NB4 (cell line): ENCODE measurements at places on chromosomes 3 and 15.

GRCh38 chr3:172708921-172709773 lies 1.7 kb downstream of the NCEH1 start:
- no peak for DNase-seq

- peak; percentile 34 for DNase-seq
Measured at GRCh38 chr3:19543212-19543841, 390.7 kb downstream of the EFHB start.

GRCh38 chr3:26647078-26647477 lies 24.5 kb downstream of the LRRC3B start:
- DNase-seq, result peak; percentile 3

DNA sequence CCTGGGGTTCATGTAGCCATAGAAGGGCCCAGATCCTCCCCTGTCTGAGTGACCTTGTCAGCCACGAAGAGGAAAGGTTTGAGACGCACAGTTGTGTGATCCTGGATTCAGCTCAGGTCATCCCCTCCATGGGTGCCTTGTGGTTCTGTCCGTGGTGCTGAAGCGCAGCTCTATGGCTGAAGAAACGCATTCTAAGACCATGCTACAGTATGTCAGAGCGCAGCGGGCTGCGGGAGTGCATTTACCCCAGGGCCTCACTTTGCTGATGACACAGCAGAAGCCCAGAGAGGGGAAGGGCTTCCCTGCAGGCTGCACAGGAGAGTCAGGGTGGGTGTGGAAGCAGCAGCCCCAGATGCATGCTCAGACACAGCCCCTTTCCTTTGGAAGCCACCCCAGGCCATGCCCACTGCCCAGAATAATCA lies 68.8 kb upstream of the IQSEC1 start:
- peak; percentile 64 for DNase-seq

- no peak for DNase-seq
Measured at GRCh38 chr3:183485093-183485492, 56.7 kb upstream of the MCF2L2 start.

- no peak for DNase-seq
Measured at GRCh38 chr3:142930463-142930862, 33.0 kb downstream of the PAQR9 start.

DNA sequence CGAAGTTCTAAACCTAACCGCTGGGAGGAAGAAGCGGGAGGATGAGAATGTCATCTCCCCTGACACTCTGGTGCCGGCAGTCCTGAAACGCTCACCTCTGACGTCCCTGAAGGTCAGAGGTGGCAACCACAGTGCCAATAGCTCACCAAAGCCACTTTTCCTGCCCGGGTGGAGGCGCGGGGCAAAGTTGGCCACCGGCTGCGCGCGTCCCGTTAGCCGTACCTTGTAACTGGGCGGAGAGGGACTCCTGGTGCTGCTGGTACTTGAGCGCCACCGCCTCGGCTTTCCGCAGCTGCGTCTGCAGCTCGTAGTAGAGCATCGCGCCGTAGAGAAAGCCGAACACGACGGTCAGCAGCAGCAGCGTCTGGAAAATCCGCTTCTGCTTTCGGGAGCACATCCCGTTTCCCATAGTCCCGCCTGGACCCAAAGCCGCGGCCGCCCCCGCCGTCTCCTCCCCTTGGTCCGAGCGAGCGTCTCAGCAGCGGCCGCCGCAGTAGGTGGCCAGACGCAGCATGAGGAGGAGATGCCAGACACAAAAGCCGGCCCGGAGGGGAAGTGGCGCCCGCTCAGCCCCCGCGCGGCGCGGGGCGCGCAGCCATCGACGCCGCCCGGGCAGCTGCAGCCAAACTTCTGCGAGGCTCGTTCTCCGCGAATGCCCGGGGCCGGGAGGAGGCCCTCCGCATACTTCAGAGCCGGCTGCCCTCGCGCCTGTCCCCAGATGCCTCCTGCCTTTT lies 680 bp downstream of the GOLIM4 start:
- peak; percentile 84 for DNase-seq

DNA sequence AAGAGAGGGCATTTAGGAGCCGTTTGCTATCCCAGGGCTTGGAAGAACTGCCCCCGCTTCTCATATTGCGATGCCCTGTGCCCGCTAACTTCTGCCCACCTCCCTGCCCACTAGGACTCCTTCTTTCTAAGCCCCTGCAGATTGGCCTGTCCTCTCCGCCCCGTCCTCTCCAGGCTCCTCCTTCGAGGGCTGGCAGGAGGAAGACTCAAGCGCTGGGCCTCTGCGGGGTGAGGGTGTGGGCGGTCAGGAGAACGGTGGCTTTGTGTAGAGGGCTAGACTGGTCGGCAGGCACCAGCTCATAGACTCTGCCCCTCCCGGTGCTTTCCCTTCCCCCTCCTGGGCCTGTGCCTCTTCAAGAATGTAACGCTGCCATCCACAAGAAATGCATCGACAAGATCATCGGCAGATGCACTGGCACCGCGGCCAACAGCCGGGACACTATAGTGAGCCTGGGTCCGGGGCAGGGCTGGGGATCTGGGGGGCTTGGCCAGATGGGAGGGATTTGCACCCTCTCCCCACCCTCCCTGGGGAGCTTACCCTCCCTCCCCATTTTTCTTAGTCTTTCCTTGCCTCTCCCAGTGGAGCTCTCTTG lies 21.9 kb downstream of the PRKCD start:
- DNase-seq, result no peak

DNA sequence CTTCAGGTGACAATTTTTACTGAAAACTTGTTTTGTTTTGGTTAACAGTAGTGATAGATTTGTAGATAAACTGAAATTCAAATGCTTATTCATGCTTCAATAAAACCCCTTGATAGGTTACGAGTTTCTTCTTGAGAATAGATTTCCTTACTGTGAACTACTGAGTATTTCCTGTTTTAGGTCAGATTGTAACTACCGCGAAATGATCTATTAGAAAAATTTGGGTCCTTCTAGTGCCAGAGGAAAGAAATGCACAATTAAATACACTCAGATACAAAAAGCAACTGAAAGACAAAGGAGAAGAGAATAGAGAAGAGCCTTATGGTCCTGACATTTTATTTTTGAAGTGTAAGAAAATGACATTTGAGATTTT lies 251.7 kb upstream of the TBL1XR1 start:
- DNase-seq, result peak; percentile 51

DNA sequence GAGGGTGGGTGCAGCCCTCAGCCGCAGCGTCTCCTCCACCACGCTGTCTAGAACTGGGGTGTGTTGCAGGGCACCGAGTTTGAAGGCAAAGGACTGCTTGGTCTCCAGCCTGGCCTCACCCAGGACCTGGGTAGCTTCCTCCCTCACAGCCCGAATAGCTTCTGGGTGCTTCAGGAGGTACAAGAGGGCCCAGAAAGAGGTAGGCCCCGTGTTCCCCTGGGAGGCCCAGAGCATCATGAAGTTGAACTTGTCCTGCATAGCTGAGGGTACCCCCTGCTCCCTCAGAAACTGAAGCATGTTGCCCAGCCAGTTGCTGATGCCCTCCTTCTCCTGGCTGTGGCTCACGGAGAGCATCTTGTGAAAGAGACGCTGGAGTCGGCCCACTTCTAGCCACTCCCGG lies 930 bp downstream of the CYP8B1 start:
- DNase-seq, result no peak

- no peak for DNase-seq
Measured at GRCh38 chr15:65887565-65887964, 18.3 kb downstream of the RAB11A start.

GRCh38 chr15:58932710-58933280 lies 684 bp downstream of the SLTM start:
- no peak for DNase-seq

GRCh38 chr15:86284635-86285034 lies 205.0 kb downstream of the AGBL1 start:
- DNase-seq, result no peak

DNA sequence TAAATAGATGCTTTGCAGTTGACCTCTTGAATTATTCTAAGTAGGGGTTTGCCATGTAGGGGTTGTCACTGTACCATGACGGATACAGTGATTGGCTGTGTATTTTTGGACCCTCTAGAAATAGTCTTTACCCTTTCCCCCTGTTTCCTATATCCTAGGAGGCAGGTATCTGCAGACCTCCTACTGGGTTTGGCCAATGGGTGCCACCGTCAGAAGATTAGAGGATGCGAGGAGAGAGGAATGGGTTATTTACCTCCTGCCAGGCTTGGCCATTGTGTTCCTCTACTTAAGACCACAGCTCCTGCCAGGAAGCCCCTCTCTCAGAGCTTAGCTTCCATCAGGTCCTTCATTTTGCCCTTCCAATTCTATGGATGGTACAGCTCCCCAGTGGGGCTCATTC lies 40.2 kb upstream of the CLRN1 start:
- no peak for DNase-seq

GRCh38 chr3:38687321-38687720 lies 37.8 kb upstream of the SCN5A start:
- peak; percentile 14 for DNase-seq

DNA sequence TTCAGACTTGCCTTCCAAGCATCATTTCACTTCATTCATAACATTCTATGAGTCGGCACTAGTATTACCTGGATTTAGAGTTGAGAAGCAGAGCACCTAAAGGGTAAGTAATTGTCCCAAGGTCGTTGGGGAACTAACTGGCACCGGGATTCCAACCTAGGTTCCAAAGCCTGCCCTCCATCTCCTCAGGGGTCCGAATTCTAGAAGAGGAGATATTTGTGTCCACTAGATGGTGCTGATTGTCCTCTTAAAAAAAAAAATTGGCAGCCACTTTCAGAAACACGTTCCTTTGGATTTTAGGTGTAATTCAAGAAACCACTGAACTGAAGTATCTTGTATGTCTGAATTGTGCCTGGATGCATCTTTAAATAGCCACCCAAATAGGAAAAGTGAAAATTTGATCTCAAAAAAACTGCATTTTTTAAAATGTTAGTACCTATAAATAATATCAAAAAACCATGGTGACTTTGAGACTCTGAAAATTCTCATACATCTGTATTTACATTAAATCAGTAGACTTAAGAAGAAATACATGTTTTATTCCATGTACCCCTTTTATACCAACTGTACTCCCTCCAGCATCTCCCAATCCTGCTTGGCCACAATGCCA lies 3.9 kb upstream of the FSIP1 start:
- DNase-seq, result peak; percentile 68

DNA sequence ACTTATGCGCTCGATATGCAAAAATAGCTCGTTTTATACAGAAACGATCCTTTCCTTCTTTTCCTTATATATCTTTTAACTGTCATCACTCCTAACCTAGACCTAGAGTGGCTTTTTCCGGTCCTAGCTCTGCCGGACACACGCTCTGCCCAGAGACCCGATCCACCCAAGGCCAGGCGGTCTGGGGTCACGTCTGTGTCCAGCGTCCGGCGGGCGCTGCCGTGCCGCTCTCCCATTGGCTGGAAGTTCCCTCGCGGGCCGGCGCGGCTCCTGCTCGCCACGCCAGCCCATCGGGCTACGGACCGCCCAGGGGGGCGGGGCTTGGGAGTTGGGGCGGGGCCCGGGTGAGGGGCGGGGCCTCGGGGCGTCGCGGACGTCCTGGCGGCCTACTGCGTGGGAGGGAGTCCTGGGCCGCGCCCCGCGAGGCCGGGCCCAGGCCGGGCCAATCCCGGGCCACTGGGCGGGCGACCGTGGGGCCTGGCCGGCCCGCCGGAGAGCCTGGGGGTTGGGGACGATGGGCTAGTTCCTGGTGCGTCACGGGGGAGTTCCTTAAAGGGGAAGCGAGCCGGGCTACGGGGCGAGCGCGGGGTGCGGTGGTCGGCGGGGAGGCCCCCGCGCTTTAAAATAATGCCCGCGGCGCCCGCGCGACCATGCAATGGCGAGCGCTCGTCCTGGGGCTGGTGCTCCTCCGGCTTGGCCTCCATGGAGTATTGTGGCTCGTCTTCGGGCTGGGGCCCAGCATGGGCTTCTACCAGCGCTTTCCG lies at the start of gene EDEM1:
TSS of gene EDEM1 (plus strand) at position 552 of the 764 bp plus-strand sequence. CDS start at position 651, 99 bp downstream.
- peak; percentile 96 for DNase-seq

- no peak for DNase-seq
Measured at GRCh38 chr3:47874913-47875312, 72.0 kb downstream of the DHX30 start.

DNA sequence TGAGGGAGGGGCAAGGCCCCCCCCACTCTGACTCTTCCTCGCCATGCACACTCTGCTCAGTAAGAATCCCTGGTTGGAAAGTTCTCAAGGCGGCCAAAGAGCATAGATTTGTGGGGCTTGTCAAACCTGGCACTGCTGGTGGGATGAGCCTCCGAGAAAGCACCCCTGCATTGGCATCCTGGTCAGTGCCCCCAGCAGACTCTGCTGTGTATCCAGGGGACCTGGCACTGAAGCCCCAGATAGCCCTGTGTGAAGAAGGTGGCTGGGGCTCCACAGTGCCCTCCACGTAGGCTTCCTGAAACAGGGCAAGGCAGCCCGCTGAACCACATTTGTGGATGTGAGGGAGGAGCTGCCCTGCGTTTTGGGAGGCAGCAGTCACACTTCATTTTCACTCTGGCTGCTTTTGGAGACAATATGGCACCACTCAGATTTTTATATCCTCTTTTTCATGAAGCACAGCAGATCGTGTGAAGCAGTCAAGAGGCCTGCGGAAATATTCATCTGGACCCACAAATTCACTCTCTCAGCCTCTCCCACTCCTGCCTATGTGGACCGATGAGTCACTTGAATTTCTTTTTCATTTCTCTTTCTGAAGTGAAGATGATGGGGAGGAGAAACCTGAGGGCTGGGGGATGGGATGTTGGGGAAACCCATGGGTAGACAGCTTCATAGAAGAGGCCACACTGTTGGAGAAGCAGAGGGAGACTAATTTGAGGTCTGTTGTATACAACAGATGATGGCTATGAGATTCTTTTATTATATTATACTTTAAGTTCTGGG lies 88.7 kb upstream of the BCL6 start:
- no peak for DNase-seq

- no peak for DNase-seq
Measured at GRCh38 chr3:30440147-30440604, 166.2 kb upstream of the TGFBR2 start.

DNA sequence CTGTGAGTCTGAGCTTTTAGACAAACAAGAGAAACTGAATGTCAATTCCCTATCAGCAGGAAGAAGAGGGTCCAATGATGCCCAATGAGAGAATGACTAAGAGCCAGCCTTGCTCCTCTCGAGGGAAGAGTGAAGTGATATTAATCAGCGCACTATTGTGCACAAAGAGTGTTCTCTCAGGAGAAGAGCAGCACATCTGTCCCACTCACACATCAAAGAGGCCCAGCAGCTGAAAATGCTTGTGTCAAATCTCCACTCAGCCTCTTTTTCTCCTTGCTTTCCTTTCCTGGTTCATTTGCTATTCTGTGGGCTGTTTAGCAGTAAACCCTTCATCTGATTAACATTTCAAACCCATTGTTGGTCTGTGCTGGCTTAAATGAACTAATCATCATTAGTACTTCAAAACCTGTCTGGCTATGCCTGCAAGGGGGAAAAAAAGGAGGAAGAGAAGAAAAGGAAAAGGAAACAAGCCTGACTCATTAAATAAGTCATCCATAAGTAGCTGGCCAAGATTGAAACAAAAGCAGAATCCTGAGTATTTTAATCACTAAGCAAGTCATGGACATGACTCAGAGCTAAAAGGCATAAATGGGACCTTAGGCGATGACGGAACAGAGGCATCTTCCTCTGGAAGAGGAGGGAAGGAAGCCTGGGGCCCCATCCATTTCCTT lies 912.7 kb downstream of the TUSC7 start:
- DNase-seq, result no peak

GRCh38 chr3:147406028-147406931 lies at the start of gene ZIC4:
Gene ZIC4 (minus strand): TSS chr3:147406543. CDS start chr3:147402797, 3,746 bp downstream.
- DNase-seq, result no peak
